Activated T-helper 1 cell treated with Interleukin-2 at 50 U/mL for 16 hours (primary cell): ENCODE measurements at places on chromosomes 5 and 9.

GRCh38 chr9:17875886-17876285 lies 297.0 kb downstream of the SH3GL2 start:
- DNase-seq = no peak

DNA sequence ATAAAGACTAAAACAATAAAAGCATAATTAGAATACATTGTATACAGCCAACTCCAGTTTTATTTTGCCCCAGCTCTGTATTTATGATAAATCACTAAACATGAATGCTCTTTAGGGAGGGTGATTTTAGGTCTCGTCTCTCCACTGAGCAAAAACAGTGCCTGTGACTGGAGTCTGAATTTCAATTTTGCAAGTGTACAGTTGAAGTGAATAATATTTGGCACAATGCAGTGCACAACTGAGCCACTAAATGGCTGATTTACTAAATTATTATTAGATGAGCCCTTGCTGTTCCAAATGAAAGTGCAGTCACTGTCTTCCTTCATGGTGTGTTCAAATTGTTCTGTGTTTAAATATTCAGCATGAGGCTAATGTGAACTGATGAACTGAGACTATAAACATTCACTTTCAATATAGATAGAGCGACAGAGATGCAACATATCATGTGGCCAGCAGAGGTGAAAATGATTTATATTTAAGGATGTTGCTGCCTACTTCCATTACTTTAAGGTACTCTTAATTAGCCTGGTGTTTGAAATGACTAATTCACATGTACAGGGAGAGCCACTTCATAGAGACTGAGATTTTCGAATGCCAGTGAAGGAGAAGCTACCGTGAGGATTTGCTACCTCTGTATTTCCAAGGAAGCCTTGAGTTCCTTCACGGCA lies 375.1 kb downstream of the EBF1 start:
- no peak for DNase-seq

- DNase-seq = no peak
These were observed 18.5 kb downstream of the TMEM167A start for GRCh38 chr5:83058726-83059125.

- no peak for DNase-seq
These were observed 44.4 kb upstream of the ABCA1 start for GRCh38 chr9:104972242-104972866.

DNA sequence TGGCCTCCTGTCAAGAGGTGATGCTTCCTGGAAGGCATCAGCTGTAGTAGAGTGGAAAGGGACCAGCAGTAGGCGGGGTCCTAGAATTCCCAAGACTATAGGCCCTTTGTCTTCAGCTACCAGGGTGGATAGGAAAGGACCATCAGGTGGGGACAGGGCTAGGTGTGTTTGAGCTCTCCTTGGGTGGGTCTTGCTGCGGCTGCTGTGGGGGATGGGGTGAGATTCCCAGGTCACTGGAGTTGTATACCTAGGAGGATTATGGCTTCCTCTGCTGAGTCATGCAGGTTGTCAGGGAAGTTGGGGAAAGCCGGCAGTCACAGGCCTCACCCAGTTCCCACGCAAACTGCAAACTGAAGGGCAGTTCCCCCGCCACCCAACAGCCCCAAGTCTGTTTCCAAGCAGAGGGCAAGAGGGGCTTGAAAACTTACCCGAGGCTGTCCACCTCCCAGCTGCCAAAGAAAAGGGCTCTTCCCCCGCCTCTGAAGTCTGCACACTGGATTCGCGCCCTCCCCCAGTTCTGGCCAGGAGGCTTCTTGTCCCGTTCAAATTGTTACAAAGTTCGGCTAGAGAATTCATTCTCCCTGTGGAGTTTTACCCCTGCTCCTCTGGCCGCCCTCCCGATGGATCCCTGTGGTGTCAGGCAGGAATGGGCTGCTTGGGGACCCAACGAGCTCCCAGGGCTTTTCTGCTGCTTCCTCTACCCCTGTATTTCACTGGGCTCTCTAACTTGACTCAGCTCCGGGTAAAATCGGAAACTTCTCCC lies 23.0 kb upstream of the ECM2 start:
- DNase-seq = no peak

GRCh38 chr5:72498284-72498683 lies 8.9 kb downstream of the ZNF366 start:
- DNase-seq = no peak

- no peak for DNase-seq
These were observed 58.5 kb upstream of the GNE start for GRCh38 chr9:36316611-36317317.

DNA sequence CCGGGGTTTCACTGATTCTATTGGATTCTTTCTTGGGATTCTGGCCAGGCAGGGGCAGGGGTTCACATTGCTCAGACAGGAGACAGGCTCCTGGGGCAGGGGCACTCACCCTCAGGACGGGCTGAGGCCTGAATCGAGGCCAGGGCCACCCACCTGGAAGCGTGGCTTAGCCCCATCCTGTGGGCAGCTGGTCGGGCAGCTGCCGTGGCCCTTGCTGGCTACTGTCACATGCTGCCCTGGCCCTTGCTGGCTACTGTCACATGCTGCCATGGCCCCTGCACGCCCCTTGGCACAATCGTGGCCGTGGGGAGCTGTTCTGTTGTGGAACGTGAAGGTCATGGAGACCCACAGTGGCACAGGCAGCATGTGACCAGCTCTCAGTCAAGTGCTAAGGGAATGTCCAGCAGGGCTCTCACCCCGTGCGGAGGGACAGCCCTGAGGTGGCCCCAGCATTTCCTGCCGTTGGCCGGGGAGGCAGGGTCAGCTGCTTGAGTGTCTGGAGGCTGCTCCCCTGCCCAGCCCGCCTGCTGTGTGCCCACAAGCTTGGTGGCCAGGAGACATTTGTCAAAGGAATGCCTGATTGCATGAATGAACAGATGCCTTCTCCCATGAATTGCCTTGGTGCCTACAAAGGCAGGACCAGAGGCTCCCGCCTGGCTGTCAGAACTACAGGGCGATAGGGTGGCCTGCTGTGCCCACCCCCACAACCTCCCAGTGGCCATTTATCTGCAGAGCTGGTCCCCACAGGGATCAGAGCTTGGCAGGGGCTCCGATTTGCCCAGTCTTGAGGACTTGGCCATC lies 16.9 kb upstream of the TMEM250 start:
- no peak for DNase-seq

GRCh38 chr5:65539827-65540226 lies 23.1 kb downstream of the CENPK start:
- DNase-seq = no peak

DNA sequence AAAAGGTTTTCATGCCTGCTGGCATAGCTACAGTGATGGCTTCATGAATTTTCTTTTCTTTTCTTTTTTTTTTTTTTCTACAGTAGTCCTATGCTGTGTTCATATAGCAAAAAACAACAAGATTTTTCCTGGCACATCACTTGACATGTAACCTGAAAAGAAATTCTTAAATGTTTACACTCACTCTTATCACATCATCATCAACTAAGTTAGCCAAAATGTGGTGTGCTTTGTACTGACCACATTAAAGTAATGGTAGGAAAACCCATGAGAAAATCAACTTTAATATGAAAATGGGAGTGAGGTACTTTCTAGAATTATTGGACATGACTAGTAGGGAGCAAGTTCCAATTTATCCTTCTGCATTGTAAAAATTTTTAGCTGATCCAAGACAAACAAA lies 146.7 kb downstream of the SSBP2 start:
- DNase-seq = no peak

DNA sequence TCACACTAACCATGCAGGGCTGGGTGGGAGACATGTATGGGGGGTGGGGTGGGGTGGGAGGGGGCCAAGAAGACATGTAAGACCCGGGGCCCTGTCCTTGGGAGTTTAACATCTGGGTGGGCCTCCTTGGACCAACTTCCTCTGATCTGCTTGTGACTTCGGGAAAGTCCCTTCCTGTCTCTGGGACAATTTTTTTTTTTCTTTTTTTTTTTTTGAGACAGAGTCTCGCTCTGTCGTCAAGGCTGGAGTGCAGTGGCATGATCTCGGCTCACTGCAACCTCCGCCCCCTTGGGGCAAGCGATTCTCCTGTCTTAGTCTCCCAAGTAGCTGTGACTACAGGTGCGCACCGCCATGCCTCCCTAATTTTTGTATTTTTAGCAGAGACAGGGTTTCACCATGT lies 23.8 kb upstream of the IER5L start:
- no peak for DNase-seq

- no peak for DNase-seq
These were observed 193.5 kb upstream of the TLX3 start for GRCh38 chr5:171115519-171115918.

- no peak for DNase-seq
These were observed 382.3 kb downstream of the ACTL7B start for GRCh38 chr9:108473209-108474112.

DNA sequence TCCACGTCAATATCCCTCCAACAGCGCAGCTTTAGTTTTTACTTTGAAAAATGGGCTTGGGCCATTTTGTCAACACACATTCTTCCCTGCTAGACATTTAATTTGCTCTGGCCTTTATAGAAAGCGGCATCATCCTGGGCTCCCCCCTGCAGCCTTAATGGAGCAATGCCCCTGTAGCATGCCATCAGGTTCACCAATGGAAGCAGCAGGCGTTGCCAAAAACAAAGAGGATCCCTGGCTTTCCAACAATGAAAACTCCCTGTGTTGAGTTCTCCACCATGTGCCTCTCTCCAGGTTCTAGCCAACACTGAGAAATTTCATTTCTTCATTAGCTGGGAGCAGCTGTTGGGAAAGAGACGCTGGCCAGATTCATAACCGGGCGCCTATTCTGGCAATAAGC lies 139.5 kb downstream of the ZNF622 start:
- no peak for DNase-seq

DNA sequence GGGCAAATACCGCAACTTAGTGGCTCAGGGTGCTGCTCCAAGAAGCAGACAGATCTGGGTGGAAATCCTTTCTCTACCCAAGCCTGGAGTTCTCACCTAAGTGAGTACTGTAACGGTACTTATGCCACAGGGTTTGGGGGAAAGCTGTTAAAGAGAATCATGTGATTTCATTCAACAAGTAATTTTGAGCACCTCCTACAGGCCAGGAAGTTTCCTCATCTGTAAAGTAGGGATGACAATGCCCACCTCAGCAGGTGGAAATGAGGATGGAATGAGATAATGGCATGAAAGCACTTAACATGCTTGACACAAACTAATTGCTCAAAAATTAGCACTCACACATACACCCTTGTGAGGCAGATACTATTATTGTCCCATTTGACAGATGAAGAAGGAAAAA lies 114.1 kb downstream of the JAKMIP2 start:
- no peak for DNase-seq

DNA sequence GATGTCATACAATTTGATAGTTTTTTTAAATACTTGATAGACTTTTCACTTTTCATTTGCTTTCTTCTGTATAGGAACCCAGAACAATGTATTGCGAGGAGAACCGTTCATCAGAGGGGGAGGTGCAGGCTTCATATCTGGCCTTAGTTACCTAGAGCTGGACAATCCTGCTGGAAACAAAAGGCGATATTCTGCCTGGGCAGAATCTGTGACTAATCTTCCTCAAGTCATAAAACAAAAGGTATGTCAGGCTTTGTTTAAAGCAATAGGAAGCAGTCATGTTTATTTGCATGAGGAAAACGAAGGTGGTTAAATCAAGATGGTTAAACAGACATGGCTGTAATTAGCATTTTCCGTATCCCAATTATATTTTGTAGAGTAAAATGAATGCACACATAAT lies 46.0 kb downstream of the C7 start:
- DNase-seq = no peak

DNA sequence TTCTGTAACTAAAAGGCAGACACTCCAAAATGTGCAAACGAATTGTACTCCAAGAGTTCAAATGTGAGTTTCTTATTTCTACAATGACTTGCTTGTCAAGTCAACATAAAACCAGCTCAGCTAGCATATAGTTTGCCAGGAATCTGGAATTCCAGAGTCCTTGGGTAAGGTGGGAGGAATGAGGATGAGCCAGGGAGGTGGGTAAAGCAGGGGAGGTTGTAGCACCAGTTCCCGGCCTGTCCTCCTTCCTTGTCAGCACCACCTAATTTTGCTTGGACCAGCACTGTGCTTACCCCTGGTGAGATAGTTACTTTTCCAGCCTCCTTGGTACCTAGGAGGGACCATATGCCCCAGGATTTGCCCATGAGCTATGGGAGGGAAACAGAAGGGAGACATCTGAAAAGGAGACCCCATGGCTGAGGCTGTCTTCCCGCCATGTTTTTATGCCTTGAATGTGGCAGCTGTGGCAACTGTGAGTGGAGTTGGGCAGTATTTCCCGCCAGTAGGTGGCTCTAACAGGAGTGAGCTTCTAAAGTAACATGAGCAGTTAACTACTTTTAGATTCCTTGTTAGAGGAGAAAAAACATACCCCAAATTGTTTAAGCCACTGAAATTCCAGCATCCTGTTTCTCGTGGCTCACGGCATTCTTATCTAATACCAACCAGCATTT lies 302.5 kb downstream of the TENT4A start:
- no peak for DNase-seq

DNA sequence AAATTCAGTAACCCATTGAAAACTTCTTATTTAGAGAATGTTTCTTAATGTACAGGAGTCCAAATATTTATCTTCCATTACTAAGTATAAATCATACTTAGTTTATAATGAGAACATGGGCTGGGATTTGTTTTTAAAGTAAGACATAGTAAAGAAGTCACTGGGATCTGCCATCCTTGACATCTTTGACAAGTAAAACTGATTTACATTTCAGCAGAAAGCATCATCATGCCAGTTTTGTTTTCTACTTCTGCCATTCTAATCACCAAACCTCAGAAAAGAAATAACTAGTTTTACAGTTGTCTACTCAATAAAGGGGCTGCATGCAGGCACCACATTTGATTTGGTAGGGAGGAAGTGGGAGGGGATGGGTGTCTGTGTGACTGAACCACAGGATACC lies 221.7 kb upstream of the PPP1R2B start:
- no peak for DNase-seq

DNA sequence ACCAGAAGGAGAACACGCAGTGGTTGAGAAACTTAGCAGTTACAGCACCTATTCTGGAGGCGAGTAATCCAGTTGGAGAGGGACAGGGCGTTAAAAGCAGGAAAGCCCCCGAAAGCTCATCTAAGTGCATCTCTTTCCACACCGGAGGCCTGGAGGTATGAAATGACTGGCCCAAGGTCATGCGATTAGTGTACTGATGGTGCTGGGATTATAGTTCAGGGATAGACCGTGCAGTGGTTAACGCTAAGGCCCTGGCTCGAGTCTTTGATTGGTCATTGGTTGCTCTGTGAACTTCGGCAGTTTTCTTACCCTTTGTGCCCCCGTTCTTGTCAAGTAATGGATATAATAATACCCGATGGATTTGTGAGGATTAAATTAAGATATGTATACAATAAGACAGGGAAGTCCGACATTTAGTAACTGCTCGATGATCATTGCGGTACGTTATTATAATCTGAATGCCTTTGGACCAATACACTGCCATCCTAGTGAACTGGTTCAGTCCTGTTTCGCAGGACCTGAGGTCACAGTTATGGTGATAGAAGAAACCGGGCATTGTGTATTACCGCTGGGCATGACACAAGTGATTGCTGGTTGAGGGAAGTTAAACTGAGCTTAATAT lies 960 bp downstream of the CANX start:
- no peak for DNase-seq

GRCh38 chr9:103804077-103804735 lies 289.9 kb upstream of the SMC2 start:
- no peak for DNase-seq

GRCh38 chr9:86141843-86142242 lies 42.5 kb upstream of the GOLM1 start:
- no peak for DNase-seq
